ENCODE measurements at places on chromosomes 7 and 10.

DNA sequence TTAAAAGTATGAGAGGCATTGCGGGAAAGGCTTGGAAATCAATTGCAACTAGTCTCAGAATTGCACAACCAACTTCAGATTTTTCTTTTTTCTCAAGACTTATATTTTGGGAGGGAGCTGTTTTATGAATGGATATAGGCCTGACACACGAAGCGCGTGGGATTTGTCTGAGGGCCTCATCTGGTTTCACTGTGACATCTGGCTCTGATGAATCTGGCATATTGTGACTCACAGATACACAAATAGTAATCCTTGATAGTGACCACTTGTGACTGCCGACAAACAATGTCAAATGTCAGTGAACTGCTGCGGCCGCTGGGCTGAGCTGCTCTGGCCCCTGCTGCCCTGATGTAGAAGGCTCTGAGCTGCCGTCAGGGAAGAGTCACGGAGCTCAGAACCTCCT is 655.1 kb downstream of the INHBA start:
- no peak for DNase-seq

DNA sequence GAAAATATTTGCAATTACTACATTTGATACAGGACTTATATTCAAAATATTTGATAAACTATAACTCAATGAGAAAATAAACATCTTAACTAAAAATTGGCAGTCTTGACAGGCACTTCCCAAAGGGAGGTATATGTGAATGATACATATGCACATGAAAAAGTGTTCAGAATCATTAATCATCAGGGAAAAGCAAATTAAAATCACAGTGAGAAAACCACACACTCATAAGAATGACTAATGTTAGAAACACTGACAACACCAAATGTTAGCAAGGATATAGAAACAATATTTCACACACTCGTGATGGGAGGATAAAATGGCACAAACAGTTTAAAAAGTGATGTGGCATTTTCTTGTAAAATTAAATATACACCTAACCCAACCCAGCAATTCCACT is 4.1 kb upstream of the VPS26A start:
- no peak for DNase-seq

DNA sequence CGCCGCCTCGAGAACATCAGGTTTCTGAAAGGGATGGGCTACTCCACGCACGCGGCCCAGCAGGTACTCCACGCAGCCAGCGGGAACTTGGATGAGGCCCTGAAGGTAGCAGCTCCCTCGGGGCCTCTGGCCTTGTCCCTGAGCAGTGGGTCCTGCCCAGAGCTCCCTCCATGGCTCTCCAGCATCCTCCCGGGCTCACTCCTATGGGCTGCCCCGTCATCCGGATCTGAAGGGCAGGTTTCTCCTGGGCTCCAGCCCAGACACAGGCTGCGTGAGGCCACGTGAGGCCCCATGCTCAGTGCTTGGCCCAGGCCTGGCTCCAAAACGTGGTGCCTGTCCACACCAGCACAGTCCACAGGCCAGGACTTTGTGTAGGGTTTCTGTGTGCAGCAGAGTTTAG is 32.5 kb downstream of the NUB1 start:
- DNase-seq: no peak

GRCh38 chr7:151133266-151133985 is 34.1 kb downstream of the GBX1 start:
- no peak for DNase-seq

DNA sequence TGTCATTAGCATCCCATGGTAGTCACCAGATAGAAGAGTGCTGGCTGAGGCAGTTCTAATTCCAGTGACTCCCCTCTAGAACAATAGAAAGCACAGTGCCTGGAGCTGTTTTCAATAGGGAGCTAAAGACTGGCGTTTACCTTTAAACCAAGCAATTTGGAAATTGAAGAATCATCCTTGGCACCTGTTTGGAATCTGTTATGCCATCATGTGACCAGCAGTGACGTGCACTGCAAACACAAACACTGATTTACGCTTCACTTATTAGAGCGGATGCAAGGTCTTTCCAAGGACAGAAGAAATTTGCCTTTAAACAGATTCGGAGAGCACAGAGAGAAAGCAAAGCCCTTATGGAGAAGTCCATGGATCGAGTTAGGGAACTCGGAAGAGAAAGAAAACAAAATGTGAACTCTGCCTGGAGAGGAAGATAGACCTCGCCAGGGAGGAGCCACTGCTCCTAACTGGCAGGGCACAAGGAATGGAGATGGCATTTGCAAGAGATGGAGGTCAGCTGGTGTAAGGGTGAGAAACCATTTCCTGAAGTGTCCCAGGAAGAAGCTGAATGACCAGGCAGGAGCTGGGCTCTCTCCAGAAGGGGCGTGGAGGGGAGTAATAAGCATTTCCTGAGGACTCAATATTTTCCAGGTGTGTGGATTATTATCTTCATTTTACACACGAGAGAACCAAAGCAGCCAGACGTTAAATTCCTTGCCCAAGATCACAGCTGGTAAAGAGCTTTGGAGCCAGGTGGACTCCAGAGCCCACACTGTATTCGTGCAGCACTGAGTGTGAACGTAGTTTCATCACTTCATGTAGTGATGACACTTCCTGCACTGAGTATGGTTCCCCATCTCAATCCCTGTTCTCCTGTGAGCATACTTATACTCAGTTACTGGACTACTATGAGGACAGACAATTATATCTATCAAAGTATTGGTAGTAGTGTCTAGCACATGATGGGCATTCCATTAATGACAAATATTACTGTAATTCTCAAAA is 97.7 kb downstream of the CUBN start:
- DNase-seq: no peak

DNA sequence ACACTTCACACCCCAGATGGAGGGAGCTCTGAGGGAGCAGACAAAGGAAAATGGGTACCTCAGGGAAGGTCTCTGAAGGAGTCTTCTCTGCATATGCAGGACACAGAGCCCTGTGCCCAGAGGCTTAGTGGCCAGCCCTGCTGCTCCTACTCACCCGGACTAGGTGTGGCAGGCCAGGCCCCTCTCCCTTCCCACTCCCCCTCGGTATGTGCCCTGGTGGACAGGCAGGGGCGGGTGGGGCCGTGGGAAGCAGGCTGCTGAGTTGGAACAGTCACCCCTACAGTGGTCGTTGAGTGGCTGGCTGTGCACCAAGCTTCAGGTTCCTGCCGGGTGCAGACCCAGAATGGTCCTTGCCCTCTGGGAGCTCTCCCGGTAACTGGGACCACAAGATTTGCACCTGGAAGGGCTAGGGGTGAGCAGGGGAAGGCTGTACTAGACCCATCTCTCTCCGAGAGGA is 68.6 kb downstream of the ZMIZ1 start:
- DNase-seq: no peak

GRCh38 chr10:5047912-5048628 is 44.4 kb upstream of the AKR1C2 start:
- no peak for DNase-seq

Measured in central memory CD4-positive, alpha-beta T cell (primary cell).